ENCODE measurements at places on chromosomes 16 and 17. TPM values are rescaled to one million over a fixed set of nuclear protein-coding genes. Genes with fewer than 3 reads are reported as not detected.

Gene CD300E
- total RNA-seq: 0.73 TPM

DNA sequence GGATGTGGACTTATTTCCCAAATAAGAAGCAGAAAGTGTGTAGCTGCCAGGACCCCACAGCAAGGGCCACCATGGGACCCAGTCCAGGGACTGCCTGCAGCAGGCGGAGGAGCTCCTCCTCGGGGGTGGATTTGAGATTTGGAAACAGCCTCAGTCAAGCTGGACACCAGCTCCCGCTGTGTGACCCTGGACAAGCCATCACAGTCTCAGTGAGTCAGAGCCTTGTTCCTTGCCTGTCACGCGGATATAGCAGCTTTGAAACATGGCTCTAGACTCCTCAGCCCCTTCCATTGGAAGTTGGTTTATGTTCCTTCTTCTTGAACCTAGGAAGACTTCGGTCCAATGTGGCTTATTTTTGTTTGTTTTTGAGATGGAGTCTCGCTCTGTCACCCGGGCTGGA lies 12.5 kb upstream of the DPEP1 start:
- DNase-seq: no peak

DNA sequence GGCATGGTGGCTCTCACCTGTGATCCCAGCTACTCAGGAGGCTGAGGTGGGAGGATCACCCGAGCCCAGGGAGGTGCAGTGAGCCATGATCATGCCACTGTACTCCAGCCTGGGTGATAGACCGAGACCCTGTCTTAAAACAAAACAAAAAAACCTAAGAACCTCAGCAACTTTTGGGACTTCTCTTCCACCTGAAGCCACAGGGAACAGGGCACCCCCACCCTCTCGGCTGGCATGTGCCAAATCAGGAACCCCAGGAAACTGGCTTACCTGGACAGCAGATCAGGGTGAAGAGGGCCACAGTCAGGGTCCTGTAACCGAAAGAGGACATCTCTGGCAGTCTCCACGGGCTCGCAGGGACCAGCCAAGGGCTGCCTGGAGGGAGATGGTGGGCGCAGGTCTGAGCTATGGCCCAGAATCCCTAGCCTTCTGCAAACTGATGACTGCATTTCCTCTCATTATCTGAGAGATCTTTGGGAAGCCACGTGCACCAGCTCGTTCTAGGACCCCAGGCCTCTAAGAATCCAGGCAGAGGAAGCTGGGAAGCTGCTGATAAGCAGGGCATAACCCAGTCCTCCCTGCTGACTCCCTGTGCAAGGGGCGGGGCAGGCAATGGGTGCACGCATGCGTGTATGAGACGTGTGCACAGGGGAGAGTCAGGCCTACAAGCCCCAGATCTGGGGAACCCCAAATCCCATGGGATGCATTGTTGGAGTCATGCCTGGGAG lies 8.4 kb downstream of the PRR29 start:
- DNase-seq: peak; percentile 56

DNA sequence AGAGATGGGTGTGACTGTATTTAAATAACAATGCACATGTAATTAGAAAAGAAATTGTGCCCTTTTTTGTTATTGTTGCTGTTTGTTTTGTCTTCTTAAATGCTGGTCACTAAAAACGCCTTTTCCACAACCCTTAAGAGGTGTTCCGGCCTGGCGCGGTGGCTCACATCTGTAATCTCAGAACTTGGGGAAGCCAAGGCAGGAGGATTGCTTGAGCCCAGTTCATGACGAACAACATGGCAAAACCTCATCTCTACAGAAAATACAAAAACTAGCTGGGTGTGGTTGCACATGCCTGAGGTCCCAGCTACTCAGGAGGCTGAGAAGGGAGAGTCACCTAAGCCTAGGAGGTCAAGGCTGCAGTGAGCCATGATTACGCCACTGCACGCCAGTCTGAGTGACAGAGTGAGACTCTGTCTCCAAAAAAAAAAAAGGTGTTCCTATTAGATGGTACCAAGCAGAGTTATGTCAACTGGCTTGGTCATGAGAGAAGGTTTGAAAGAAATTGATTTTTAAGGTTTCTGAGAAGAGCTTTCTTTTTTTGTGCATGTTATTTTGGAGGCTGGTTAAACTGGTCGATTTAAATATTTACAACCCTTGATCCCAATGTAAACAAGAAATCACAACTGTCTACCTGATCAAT lies 23.5 kb upstream of the RFFL start:
- DNase-seq: no peak

GRCh38 chr16:89633064-89633631 lies 19.7 kb downstream of the DPEP1 start:
- DNase-seq: no peak

DNA sequence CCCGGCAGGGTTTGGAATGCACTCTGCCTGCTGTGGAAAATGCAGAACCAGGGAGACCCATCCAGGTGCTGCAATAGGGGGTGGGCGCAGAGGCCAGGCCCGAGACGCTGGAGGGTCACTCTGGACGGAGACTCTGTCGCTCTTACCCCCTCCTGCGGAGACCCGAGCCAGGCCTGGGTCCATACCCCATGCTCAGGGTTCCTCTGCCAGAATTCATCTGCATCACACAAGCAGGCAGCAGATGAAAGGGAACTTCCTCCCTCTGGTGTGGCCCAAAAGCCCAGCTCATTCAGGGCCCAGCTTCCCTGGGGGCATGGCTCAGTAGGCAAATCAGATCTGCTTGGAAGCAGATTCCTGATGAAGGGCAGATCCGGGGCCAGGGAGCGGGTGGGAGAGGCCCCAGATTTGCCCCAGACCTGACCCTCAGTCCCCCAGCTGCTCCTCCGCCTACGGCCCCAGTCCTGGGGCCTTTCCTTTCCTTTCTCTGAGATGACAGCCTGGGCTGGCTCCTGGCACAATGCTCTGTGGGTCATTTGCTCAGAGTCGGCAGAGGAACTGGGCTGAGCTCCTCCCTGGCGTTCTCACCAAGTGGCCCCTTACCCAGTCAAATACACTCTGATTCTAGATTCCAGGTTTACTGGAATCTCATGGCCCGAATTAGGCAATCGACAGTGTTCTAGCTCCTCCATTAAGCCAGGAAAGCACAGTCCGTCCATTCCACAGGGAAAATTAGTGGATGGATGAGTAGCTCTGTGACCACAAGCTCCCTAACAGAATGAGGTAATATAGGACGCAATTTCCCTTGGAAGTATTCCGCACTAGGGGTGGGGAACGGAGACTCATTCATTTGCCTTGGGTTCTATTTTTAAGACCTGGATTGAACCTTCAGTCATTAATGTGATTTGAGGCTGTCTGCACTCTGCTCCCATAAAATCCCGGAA lies 19.1 kb upstream of the RASD1 start:
- no peak for DNase-seq

DNA sequence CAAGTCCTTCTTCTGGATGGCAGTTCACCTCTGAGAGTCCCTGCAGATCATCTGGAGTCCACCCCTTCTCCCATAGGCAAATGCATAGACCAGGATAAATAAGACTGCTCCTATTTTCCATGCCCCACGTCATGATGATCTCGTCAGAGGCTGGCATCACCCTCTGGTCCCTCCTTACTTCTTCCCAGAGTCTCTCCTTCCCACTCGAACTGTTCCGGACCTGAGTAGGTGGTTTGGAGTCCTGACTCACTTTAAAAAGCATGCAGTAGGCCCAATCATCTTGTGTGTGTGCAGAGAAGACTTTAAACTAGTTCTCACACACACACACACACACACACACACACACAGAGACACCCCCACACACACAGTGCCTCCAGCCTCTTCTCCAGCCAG lies 72.0 kb downstream of the SOX9 start:
- no peak for DNase-seq
